ENCODE measurements at places on chromosomes 7 and 10.

DNA sequence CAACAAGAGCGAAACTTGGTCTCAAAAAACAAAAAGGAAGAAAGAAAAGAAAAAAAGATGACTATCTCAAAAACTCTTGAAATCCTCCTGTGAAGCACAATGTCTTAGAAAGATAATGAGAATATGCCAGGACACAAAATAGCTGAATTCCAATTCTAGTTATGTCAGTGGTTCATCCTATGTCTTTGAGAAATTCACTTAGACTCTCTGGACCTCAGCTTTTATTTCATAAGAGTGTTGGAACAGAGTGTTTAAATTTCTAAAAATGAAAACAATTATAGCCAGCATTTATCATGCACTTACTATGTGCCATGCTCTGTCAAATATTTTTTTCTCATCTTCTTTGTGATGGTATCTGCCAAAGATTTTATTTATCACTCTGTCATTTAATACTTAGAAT lies 13.3 kb upstream of the HYCC1 start:
- no peak for DNase-seq

GRCh38 chr7:2799253-2799652 lies 44.9 kb downstream of the GNA12 start:
- no peak for DNase-seq

GRCh38 chr10:133364645-133365431 lies 7.0 kb upstream of the FUOM start:
- DNase-seq: no peak

GRCh38 chr7:119452401-119452800 lies 820.6 kb upstream of the KCND2 start:
- DNase-seq: no peak

DNA sequence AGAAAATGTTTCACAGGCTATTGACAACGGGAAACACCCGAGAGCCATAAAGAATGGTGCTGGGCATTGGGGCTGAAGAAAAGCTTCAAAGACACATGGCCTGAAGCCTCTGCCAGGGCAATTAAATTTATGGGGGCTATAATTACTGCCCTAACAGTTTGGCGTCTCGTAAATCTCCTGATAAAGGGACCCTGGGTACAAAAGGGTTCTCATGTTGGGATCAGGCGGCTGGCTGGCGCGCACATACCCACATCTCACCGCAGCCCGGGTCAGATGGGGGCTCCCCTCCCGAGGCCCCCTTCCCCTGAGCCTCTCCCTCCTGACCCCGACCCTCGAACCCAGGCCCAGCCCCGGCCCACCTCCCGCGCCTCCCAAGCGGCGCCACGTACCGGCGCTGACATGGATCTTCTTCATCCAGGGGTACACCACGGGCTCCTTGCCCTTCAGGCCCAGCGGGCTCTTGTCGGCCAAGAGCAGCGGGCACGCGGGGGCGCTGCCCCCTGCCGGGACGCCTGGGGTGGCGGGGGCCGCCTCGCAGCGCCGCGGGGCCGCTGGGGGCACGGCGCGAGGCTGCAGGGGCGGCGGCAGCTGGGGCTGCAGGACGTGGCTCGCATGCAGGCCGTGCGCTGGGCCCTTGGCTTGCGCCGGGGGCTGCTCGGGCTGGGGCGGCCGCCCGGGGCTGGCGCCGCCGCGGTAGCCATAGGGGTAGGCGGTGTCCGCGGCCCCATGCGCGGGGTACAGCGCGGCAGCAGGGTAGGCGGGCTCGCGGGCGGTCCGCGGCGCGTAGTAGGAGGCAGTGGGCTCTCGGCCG lies 623 bp downstream of the HOXA4 start:
- no peak for DNase-seq

DNA sequence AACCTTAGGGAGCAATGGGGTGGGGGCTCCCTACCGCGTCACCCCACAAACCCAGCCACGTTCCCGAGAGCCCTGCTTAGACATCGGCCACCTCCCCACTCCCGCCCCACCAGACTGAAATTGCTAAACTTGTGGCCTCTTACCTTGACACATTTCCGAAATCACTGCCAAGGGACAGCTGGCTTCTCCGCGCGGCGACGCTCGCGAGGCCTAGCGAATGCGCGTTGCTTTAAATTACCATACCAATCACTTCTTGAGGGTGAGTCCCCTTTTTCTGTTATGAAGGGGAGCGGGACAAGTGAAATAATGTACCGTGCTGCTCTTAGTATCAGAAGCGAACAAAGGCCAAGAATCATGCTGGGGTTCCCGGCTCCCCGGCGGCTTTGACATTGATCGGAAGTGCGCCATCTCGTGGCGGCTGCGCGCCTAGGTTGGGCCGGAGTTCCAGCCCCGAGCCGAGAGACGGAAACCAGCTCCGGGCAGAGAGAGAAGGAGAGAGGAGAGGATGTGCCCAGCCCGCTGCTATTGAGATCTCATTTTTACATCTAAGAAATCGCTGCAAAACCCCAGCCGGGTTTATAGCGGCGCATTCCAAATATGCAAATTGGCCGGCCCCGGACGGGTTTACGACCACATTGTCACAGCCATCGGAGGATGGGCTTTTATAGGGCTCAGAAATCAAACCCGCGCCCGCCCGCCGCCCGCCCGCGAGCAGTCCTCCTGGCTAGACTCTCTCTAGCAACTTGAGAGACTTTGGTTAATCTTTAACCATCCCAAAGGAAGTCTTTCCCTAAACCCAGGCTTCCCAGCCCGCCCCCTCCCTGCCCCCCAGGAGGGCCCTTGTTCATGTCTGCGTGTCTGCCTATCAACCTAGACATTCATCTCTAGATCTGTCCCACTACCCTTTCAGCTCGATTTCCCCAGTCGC lies 5.3 kb downstream of the HOXA11 start:
- peak; percentile 34 for DNase-seq
